Activated T-cell treated with anti-CD3 and anti-CD28 coated beads, Interleukin-2, amount 50 U/mL, for 72 hours (primary cell): ENCODE measurements at places on chromosomes 2 and 18.

GRCh38 chr18:10418836-10419235, 35.6 kb upstream of the APCDD1 start:
- no peak for DNase-seq

DNA sequence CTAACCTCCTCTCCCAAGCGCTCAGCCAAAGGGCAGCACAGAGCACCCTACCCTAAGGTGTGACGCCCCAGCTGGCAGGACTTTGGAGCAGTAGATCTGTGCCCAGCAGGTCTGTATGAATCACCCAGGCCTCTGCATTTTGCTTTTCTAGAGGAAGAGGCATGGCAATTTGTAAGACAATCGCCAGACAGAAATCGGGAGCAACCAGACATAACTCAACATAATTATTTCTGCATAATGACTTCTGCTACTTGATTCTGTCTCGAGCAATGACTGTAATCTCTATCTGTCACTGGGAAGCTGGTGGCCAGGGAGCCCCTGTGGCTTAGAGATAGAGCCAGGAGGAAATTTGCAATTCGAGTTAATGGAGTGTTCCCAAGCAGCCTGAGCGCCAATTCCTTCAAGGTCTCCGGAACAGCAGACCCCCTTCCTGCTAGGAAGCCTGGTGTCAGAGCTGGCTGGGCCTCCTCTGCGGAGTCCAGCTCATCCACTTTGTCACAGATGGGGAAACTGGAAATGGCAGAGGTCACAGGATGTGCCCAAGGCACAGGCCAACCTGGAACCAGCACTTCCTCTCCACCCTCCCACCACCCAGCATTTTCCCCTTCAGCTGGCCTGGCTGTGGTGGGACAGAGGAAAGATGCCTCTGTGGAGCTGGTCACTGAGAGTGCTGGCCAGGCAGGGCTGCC, 55.0 kb downstream of the ODC1 start:
- DNase-seq, result no peak

GRCh38 chr2:200862532-200863000, 1.9 kb downstream of the CLK1 start:
- DNase-seq, result peak; percentile 77

DNA sequence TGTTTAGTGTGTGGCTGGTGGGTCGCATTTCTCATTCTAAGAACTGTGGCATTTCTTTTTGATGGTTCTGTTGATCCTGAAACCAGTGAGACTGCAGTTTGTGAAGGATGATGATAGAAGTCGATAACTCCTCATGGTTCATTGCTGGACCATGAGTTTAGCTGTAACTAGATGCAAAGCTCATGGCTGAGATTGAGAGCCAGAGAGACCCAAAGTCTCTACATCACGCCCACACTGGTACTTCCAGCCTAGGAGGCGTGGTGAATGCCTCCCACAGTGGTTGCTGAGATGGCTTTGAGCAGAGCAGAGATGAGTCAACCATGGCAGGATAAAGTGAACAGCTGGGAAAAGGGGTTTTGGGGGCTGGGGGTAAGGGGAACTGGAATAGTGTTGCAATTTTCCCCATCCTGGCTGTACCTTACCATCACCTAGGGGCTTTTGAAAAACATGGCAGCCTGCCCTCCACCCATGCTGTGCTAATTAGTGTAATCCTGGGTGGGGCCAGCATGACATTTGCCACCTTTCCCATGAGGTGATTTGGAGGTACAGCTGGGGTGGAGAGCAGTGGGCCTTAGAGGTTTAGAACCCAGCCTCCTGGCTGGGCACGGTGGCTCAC, 24.1 kb downstream of the INPP4A start:
- DNase-seq, result peak; percentile 76

DNA sequence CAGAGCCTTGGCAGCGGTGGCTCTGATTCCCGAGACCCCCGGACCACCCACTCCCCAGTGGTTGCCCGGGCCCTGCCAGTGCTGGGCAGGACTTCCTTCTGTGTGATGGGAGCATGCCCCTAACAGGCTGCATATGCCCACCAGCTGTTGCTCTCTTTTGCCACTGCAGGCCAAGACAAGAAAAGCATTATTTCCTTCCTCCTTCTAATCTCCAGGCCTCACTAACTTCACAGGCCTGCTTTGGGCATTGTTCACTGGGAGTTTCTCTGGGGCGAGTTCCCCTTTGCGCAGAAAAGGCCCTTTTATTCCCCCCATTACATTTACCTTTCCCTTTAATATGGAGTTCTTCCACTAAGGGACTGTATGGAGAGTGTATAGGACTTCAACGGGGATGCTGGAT, 249.1 kb upstream of the SIX2 start:
- no peak for DNase-seq

- peak; percentile 57 for DNase-seq
These were observed 558 bp downstream of the THAP4 start for GRCh38 chr2:241636182-241637017.

- no peak for DNase-seq
These were observed 39.5 kb upstream of the NRP2 start for GRCh38 chr2:205642599-205643356.

GRCh38 chr2:120984046-120984445, 248.4 kb downstream of the GLI2 start:
- DNase-seq, result no peak

DNA sequence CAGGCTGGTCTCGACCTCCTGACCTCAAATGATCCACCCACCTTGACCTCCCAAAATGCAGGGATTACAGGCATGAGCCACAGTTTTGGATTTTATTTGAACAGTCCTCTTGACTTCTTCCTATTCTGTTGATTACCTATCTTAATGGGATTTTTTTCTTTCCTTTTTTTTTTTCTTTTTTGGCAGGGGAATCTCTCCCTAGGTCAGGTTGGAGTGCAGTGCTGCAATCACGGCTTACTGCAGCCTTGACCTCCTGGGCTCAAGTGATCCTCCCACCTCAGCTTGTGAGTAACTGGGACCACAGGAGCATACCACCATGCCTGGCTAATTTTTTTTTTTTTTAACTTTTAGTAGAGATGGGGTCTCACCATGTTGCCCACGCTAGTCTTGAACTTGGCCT, 2.8 kb downstream of the MTHFD2 start:
- DNase-seq, result no peak

DNA sequence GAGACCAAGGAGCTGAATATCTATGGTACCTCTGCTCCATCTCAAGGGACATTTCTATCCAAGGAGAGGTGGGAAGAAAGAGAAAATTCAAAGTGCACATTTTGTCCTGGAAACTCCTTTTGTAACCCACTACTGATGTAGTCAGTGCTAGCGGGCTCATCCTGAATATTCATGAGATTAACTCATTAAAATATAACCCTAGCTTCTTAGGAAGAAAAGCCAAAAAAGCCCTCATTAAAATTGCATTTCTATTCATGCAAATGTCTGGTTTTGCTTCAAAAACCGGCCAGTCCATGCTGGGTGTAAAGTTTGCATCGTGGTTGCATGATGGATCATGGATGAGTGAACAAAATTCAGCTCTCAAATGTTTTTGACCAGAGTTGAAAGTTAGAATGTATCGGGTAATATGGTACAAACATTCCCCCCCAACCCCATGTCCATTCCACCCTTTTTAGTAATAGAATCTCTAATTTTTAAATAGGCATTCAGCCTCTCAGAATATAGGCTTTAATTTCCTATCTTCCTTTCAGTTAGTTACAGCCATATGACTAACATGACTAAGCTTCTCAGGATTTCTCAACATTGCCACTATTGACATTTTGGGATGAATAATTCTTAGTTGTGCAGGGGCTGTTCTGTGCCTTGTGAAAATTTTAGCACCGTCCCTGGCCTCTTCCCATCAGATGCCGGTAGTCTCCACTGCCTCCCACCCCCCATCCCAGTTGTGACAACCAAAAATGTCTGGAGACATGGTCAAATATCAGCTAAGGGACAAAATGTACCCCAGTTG, 104.2 kb upstream of the RND3 start:
- no peak for DNase-seq

DNA sequence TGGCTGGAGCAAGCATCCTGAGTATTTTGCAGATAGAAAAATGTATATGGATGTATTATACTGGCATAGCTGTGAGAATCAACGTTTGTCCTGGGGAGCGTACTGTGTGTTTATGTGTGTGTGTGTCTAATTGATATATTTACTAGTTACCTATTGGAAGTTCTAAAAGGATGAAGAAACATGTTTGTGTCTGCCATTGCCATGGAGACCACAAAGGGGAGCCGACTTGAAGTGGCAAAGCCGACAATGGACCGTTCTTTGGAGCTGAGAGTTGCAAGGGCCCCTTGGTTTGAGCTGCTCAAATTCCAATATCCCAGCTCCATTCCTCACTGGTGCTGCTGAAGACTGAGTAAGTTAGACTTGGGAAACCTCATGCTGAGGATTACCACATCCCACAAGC, 14.3 kb upstream of the SLC25A52 start:
- DNase-seq, result no peak

GRCh38 chr2:38789691-38790090, 11.7 kb downstream of the GEMIN6 start:
- DNase-seq, result no peak

GRCh38 chr2:28632791-28633190, 118.8 kb upstream of the PPP1CB start:
- DNase-seq, result no peak

DNA sequence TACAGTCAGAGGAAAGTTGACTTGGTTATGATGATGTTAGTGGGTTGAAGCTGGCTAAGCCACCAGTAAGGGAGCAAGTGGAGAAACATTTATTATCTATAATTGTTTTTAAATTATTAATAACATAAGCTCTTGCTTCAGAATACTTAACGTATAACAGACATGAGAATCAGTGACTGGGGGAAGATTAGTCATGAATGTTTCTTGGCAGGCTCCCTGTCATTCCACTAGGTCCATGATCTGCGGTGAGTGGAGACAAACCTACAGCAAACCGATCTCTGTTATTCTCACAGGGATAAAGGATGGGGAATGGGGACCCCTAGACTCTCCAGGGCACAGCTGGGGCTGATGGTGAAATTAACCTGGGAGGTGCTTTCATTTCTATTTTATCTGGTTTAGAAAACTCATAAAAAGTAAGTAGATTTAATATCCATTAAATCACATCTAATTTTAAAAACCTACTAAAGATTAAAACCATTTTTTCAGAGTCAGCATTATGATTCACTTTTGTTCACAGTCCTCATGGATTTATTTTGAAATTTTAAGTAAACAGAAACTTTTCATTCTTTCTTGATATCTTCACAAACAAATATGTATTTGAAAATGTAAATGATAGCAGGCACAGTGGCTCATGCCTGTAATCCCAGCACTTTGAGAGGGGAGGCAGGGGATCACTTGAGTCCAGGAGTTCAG, 420.3 kb downstream of the PTPRM start:
- no peak for DNase-seq

DNA sequence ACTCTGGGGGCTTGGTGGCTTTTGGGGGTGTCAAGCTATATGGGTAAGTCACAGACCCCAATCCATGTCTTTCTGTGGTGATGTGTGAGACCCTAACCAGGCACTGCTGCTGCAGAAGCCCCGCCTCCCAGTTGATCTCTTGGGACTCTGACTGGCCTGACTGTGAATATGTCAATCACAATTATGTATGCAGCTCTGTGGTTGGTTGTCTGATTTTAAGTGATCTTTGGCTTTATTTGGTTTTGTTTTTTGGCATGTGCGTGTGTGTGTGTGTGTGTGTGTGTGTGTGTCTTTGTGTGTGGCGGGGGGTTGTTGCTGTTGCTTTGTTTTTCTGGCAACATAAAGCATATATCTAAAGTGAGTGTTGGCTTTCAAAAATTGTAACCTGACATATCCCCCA, 78.5 kb upstream of the GLS start:
- no peak for DNase-seq

DNA sequence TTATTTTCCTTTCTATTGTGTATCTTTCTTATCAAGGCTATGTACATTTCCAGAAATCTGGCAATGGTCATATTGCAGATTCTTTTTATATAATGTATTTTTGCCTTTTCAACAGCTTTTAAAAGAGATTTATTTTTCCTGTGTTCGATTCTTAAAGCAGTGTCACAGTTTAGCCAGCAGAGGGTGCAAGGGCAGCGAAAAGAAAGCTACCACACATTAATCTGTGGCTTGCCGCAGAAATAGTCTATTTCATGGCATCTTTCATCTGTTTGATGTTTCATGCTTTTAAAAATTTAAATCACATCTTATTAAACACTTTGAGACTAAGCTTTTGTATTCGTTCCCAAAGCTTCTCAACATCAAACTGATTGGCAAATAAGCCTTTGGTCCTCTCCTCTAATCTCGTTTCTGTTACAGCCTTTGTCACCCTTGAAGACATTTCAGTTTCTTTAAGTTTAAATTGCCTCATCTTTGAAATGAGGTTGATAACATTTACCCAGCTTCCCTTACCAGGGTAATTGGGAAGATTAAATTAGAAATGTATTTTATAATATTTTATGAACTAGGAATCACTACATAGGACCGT, 73.3 kb downstream of the PIK3C3 start:
- no peak for DNase-seq

DNA sequence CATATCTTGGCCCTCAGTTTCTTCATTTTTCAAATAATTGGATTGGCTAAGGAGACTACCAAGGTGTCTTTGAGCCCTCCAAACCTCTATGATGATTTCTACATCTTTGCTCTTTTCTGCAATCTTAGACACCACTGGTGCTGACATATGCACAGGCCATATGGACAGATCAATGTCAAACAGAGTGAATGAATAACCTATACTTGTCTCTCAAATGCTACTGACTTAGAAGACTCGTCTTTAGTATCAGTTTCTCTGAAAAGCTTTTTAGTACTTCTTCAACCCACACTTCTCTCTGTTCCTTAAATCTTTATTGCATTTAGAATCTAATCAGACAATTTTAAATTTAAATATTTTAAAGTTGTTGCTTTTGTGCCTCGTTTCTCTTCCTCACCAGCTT, 258.2 kb downstream of the LTBP1 start:
- DNase-seq, result no peak

- DNase-seq, result peak; percentile 56
These were observed 1.8 kb upstream of the NFATC1 start for GRCh38 chr18:79393635-79394533.

DNA sequence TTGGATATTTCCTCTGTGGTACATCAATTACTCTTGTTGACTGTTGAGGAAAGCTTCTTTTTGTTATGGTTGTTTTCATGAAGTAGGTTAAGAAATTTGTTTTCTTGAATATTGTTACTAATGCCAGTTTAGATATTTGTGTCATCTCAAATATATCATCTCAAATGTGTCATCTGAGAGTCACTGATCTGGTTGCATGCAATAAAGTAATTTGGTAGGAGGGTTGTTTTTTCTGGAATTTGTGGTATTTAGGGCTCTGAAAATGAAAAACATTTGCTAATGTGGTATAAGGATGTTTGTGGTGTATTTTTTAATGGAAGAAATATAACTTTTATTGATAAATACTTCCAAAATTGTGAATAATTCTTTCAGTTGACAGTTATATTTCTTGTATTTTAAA, 117.7 kb downstream of the GREB1L start:
- DNase-seq, result no peak

- DNase-seq, result no peak
These were observed 153.9 kb downstream of the INSIG2 start for GRCh38 chr2:118242216-118242615.

- DNase-seq, result no peak
These were observed 70.7 kb downstream of the LIPG start for GRCh38 chr18:49632588-49632987.

DNA sequence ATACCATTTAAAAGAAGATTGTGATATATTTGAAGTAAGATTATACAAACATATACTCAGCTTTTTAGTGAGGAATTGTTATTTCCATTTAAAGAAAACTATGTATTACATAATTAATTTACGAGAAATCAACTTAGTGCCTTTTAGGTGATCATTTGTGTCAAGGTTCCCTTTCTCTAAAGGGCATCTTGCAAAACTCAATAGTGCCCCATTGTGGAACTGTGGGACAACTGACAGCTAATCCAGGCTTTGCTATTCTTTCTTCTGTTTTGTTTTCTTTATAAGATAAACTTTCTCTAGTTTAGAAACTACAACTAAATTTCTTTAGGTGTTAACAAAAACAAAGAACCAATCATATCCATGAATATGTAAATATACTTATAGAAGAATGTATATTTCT, 24.3 kb upstream of the VIT start:
- DNase-seq, result no peak
